ENCODE measurements at places on chromosomes 11 and 22.
A peak's percentile ranks its signal among the peaks of the same experiment; 100 is the strongest.

DNA sequence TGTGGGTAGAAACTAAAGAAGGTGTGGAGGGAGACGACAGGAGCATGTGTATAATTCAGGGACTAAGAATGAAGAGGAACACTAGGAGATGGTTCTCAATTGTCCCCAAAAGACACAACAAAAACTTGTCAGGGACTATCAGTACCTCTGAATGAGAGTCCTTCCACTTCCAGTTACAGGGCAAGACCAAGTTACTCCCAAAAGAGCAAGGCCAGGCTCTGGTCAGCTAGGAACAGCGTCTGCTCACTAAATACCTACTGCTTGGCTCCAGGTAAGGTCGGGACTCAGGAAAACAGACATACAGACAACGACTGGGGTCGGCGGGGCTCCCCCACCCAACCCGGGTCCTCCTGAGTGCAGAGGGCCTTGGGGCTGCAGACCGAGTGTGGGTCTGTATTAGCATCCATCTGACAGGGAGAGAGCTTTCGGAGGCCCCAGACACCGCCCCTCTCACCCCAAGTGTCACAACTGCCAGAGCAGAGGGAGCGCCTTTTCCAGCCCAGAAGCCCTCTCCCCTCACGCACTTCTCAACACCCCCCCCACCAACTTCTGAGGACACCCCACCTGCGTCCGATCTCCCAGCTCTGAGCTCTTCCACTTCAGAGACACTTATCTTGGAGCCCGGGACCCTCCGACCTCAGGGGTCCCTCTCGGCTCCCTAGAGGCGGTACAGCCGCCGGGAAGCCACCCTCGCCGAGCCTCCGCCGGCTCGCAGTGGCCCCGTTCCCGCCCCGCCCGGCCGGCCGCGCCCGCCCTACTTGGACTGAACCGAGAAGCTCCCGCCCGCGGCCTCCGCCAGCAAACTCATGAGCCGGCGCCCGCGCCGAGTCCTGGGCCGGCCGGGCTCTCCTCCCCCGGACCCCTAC lies 522 bp downstream of the RHOG start:
- DNase-seq, result no peak

DNA sequence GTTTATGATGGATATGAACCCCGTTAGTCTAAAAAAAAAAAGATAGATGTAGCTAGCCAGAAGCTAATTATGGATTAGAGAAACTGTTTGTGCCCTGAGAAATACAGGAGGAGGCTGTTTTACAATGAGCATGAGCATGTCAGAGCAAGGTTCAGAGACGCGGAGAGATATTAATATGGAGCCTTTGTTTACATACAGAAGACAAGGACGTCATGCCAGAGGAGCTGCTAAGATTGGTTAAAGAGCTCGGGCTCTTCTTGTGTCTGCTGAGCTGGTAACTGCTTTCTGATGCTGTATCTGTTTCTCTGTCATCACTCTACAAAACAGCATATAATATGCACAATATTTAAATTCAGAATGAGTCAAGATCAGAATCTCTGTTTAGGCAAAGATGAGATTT lies 24.9 kb upstream of the CCDC89 start:
- DNase-seq, result no peak

DNA sequence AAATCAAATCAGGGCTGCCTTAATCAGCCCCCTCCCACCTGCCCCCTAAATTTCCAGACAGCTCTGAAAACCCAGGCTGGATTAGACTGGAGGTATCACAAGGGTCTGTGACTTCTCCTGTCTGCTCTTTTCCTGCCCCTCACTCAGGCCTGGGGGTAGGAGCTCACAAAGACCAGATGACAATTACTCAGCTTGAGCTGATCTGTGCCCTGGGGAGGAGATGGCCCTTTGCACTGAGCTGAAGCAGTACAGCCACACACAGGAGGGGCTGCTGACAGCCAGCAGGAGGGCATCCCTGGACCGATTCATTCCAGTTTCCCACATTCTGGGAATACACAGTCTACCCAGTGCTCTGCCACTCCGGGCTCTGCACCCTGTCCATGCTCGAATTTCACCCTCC lies 4.2 kb downstream of the ABCC8 start:
- no peak for DNase-seq

- no peak for DNase-seq
Measured at GRCh38 chr22:25888399-25889054, 146.5 kb downstream of the MYO18B start.

GRCh38 chr22:31082606-31083376 lies 1.7 kb downstream of the SMTN start:
- DNase-seq, result peak; percentile 19

DNA sequence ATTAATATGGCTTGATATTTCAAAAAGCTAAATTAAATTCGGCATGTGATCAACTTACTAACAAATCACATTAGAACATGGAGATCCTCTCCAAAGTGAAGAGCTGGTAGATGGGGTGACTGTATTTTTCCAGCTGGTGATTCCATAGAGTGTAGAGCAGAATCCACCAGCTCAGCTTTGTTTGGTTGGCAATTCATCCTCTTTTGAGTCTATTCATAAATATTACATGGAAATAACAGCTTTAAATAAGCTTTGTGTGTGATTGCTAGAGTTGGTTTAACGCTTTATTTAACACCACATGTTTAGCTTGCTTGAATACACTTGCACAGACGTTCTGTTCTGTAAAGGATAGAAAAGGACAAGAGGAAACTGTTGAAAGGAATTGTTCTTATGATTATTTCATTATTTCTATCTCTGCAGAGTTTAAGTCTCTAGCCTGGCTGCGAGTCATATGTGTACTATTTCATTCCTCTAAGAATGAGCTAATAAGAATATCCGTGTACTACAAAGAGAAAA lies 738.3 kb upstream of the KIRREL3 start:
- no peak for DNase-seq

DNA sequence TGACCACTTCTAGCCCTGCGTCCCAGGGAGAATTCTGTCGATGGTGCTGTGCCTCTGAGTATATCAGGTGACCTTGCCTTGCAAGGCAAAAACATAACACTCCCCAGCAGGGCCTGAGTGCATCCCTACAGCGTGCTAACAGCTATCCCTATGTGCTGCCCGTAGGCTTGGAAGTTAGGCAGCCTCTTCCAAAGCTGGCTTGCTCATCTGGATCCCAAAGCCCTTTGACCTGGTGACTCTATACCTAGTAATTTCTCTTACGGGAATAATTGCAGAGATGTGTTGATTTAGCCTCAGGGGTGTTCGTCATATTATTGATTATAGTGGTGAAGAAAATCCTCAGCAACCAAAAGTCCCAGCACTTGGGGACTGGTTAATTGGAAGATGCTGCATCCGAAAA lies 32.6 kb upstream of the CRYBB3 start:
- no peak for DNase-seq
